CD4-positive, alpha-beta T cell treated with Interferon alpha-2 for 1 hour (primary cell): ENCODE measurements at places on chromosomes 2 and 18.

GRCh38 chr18:63646936-63647335 lies 2.9 kb upstream of the SERPINB4 start:
- no peak for DNase-seq

DNA sequence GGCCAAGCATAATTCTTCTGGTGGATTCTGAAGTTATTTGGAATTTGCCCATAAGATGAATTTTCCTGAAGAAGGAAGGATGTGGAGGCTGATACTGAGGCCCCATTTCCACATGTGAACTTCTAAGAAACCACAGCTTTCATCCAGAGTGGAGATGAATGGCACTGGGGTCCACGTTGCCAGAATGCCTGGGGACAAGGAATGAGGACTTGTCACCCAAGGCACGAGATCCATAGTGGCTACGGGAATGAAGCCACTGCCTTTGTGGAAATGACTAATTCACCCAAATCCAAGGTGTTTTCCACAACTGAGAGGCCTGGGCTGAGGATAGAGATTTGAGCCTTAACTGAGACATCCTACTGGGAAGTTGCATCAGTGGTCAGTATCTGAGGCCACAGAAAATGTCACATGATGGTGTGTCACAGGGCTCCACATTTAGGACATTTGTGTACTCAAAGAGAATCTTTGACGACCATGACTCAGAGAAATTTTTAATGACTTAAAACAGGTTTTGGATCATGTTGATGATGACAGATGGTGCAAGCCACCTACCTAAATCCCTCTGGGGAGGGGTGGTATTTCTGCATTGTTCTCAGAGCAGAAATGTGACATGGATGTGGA lies 286.1 kb downstream of the SOX11 start:
- DNase-seq = no peak

- DNase-seq = no peak
Measured at GRCh38 chr18:39805218-39805617, 2149.8 kb upstream of the PIK3C3 start.

DNA sequence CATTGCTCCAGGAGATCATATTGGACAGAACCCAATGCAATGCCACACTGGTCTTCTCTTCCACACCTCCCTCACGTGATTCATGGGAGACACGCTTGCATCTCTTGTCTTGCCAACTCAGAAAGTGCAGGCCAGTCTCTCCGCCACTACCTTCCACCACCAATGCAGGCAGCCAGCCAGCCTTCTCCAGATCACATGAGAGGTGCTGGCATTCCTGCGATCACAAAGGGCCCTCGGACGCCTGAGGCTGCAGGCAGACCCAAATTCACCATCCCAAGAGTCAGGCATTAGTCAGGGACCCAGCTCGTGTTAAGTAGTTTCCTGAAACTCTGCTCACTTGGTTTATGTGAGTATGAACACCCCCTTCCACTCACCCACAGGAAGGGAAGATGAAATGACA lies 437.0 kb upstream of the ETAA1 start:
- DNase-seq = no peak

DNA sequence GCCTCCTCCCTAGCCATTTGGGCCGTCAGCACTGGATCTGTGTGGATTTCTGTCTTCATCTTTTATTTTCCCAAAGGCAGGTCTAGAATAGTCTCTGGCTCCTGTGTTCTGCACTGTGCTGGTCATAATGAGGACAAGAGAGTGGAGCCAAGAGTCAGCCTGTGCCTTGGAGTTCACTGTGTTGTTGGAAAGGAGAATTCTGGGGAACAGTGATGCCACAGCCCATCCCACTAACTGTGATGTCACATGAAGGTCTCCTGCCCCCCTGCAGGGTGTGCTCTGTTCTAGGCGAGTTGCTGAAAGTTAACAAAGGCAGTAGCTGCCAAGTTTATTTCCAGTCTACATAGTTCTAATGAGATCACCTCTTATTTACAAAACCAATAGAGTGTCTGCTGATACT lies 248.5 kb downstream of the TPGS2 start:
- no peak for DNase-seq

- no peak for DNase-seq
Measured at GRCh38 chr18:52339891-52340371, at the start of gene DCC. DCC (plus strand) TSS chr18:52340197; CDS start chr18:52340788, 591 bp downstream.

- no peak for DNase-seq
Measured at GRCh38 chr2:216643986-216644659, 10.9 kb downstream of the IGFBP2 start.

GRCh38 chr2:37781028-37781427 lies 109.6 kb upstream of the CDC42EP3 start:
- no peak for DNase-seq

GRCh38 chr2:12120281-12121150 lies 374.1 kb downstream of the LPIN1 start:
- no peak for DNase-seq

- no peak for DNase-seq
Measured at GRCh38 chr2:178529194-178529593, 48.9 kb downstream of the PLEKHA3 start.

DNA sequence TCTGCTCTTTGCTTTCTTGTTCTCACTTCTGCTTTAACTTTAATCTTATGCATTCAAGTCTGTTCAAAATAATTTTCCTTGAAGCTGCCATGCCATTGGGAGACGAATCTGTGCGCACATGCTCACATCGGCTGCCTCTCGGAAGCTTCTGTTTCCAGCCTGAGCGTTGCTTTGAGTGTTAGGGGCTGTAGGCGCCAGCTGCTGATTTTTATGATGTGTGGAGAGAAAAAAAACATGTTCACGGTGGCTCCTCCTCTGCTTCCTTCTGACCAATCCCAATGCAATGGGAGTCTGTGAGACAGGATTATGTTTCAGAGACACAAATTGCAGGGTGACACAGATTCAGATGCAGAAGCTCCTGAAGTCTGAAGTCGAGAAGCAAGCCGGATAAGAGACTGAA lies at the start of gene MC4R:
MC4R (minus strand) TSS at position 180 of the 400 bp plus-strand sequence. CDS start 426 bp downstream, outside the sequence.
- DNase-seq = no peak

DNA sequence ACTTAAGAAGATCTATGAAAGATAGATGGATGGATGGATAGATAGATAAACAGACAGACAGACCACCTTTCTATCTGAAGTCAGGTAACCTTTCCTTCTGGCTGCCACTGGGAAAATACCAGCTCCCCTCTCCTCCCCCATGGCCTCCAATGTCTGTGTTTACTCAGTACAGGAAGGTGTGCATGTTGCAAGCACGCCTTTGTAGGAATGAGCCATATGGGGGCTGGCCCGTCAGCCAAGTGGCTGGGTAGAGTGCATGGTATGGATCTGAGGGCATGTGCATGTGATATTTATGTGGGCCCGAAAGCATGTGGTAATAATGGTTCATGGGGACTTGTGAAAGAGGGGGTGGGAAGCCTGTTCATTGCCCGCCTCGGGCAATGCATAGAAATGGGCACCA lies 109.2 kb upstream of the FZD7 start:
- DNase-seq = no peak

- DNase-seq = no peak
Measured at GRCh38 chr2:214577769-214578168, 166.9 kb downstream of the VWC2L start.

GRCh38 chr2:11092701-11093335 lies 62.4 kb upstream of the SLC66A3 start:
- no peak for DNase-seq

GRCh38 chr2:43803113-43803512 lies 29.3 kb downstream of the DYNC2LI1 start:
- DNase-seq = no peak

DNA sequence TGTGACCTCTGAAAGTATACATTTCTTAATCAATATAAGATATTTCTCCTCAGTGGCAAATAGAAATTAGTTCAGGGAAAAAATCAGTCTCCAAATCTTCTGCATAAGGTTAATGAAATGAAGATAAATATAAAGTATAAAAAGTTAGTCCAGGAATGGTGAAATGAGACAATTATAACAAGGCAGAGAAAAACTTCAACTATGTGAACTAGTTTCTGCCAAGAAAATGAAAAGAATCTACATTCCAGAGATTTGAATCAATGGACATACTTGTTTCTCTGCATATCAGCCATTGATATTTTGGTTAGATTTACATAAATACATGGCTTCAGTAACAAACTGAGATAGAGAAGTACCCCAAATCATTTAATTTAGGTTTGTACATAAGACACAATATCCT lies 249.0 kb downstream of the EXOC6B start:
- DNase-seq = no peak

GRCh38 chr2:201171259-201171814 lies 11.6 kb upstream of the CASP10 start:
- DNase-seq = no peak

GRCh38 chr18:9835113-9835755 lies 50.5 kb upstream of the TXNDC2 start:
- DNase-seq = no peak

DNA sequence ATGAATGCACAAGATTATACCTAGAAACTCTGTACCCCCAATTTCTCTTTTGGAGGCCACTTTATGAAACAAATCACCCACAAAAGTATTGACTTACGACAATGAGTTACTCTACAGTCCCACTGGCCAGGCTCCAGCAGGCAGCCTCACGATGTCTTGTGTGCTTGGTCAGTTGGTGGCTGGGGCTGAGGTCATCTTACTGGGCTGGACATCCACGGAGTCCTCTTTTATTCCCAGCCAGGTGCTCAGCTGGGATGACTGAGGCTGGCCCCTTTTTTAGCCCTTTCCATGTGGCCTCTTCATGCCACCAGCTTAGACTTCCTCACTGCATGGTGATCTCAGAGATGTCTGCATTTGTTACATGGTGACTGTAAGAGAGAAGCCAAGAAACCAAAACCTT lies 8.9 kb upstream of the ID2 start:
- no peak for DNase-seq

- DNase-seq = no peak
Measured at GRCh38 chr2:138474100-138474825, 27.3 kb upstream of the SPOPL start.

DNA sequence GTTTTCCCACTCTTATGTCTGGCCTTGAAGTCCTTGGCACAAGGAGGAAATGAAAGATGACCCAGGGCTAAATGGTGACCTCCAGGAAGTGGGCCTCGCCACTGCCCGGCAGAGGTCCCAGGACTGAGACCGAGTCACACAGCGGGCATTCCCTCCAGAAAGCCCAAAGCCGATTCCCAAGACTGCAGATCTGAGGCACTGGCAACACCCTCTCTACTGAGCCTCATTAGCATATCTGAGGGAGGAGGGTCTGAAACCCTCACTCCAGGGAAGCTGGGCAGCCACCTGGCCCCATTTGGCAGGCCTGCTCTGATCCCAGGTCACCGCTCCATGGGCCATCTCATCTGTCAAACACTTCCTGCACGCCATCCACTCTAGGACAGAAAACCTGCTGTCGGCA lies 29.1 kb downstream of the FAM178B start:
- no peak for DNase-seq

GRCh38 chr18:7000484-7001096 lies 117.0 kb downstream of the LAMA1 start:
- DNase-seq = no peak

- no peak for DNase-seq
Measured at GRCh38 chr18:46080156-46080555, 8.1 kb upstream of the PSTPIP2 start.

- DNase-seq = no peak
Measured at GRCh38 chr2:64854773-64855237, 134.4 kb upstream of the SLC1A4 start.
